NCI-H1092 (cell line): ENCODE measurements at places on chromosomes 5 and 9.

DNA sequence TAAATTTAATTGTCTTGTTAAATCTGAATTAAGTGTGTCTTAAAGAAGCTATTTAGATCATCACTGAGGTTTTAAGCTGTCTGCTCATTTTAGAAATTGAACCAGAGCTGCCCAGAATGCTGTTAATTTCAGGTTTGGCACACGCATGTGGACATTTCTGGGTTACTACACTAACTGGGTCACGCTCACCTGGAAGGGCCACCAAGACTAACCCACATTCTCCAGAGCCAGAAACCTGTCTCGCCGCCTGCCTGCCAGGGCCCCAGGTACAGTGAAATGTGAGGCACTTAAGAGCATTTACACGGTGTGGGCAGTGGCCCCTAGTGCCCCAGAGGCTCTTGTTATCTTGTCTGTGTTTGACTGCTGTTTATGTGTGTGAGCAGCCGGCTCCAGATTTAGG is 46.6 kb downstream of the ATP10B start:
- no peak for DNase-seq

GRCh38 chr5:15266841-15267240 is 233.1 kb upstream of the FBXL7 start:
- no peak for DNase-seq

GRCh38 chr9:27387722-27388121 is 90.8 kb upstream of the EQTN start:
- DNase-seq: no peak

- DNase-seq: no peak
These were observed 1097.7 kb upstream of the C9orf72 start for GRCh38 chr9:28671000-28671399.

DNA sequence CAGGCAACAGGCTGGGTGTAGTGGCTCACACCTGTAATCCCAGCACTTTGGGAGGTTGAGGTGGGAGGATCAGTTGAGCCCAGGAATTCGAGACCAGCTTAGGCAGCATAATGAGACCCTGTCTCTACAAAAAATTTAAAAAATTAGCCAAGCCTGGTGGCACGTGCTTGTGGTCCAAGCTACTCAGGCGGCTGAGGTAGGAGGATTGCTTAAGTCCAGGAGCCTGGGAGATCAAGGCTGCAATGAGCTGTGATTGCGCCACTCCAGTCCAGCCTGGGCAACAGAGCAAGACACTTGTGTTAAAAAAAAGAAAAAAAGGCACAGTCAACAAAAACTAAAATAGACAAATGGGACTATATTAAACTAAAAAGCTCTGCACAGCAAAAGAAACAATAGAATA is 29.3 kb downstream of the ATP6V0E1 start:
- DNase-seq: no peak

DNA sequence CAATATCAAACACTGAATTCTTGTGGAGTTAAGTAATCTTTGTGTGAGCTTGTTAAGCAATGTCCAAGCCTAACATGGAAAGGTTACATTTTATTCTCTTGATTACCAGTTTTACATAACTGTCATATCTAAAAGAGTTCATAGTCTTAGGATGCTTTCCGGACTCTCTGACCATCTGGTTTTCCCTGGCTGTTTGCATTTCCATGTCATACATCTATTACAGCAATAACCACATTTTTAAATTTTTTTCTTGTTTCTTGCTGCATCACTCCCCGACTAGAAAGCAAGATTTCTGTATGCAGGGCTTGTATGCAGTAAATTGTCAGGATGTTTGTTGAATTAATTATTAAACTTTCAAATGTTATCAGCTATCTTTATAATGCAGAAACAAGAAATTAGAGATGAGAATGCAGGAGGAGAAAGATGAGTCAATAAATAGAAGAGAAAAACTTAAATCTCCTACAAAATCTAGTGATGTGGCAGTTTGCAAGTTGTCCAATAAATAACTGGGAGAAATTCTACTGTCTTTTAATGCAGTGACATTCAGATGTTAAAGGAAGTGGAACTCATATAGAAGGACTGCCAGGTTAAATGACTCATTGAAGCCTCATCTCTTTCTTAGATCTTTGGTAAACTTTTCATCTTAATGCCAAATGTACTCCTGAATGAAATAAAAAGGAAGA is 179.6 kb upstream of the SGCD start:
- no peak for DNase-seq

DNA sequence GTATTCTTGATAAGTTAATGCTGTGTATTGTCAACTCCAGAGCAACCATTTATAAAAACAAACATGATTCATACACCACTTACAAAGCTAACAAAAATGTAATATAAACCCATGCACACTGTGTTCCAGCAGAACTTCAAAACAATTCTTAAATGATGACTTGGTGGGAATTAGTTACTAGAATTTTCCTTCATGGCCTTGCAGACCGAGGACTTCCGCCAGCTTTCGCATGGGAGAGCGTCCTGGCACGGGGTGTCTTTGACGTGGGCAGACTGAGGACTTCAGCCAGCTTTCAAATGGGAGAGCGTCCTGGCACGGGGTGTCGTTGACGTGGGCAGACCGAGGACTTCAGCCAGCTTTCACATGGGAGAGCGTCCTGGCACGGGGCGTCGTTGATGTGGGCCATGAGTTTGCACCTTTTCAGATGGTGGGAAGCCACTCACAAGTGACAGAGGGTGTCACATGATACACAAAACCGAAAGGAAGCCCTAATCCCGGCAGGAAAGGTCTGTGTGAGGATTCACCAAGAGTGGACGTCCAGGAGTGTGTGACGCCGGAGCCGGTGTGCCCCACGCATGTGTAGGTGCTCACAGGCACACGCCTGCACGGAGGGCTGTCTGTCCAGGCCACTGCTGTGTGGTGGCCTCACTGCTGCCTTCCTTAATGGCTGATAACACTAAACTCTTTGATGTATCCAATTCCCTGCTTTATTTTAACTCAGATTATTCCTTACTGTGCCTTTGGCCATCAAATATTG is 211.3 kb upstream of the IRX4 start:
- DNase-seq: no peak

- DNase-seq: no peak
These were observed 4.4 kb downstream of the SSNA1 start for GRCh38 chr9:137192859-137193258.

- DNase-seq: no peak
These were observed 86.1 kb downstream of the ZNF354C start for GRCh38 chr5:179146277-179146676.
